ENCODE measurements at places on chromosomes 6 and 20.

- DNase-seq = no peak
Observed at GRCh38 chr20:7085467-7085866, 318.0 kb downstream of the BMP2 start.

- DNase-seq = no peak
Observed at GRCh38 chr6:39420300-39421265, 98.1 kb upstream of the KCNK16 start.

GRCh38 chr6:47105469-47106178 is 63.5 kb upstream of the ADGRF1 start:
- DNase-seq = no peak

DNA sequence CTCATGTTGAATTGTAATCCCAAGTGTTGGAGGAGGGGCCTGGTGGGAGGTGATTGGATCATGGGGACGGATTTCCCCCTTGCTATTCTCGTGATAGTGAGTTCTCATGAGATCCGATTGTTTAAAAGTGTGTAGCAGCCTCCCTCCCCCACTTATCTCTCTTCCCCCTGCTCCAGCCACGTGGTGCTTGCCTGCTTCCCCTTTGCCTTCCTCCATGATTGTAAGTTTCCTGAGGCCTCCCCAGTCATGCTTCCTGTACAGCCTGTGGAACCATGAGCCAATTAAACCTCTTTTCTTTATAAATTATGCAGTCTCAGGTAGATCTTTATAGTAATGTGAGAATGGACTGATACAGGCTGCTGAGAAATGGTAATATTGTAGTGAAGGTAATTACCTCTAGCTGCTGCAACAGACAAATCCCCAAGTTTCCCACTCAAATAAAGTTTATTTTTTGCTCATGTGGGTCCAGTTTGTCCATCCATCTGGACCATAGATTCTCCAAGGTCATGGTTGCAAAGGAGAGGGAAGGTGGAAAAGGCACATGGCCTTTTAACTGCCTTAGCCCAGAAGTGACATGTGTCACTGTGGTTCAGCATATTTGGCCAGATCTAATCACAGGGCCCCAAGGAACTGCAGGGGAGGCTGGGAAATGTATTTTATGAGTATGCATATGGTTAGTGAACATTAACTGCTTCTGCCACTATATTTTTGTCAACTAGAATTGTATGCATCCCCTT is 89.2 kb downstream of the TRMT11 start:
- DNase-seq = no peak

DNA sequence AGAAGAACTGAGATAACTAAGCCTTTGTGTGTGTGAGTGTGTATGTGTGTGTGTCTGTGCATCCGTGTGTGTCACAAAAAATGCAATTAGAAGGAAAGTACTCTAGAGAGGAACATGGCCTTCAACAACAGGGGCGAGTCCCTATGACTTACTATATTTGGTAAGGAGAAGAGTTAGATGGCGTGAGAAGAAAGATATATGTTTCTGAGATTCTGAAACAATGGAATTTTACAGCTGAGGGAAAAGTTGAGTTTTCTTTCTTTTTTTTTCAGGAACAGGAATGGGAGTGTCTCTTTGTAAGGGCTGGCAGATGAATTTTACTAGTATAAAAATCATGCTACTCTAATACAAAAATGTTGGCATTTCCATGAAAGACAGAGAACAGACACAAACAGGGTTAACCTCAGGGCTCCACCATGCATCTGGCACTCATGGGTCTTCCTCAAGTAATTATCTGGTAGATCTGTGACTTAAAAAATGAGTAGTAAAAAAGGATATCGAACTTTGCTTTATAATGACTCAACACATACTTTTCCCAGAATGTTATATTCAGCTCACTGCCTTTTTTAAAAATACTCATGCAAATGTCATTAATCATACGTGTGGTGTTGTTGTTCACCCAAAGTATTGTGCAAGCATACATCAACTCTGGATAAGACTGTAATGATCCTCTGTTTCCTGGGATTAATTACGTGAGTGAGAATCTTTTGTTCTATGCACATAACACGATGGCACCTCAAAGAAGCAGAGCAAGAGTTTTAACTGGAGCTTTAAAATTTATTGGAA is 12.8 kb upstream of the SASH1 start:
- DNase-seq = no peak
